ENCODE measurements at places on chromosomes 4 and X.

DNA sequence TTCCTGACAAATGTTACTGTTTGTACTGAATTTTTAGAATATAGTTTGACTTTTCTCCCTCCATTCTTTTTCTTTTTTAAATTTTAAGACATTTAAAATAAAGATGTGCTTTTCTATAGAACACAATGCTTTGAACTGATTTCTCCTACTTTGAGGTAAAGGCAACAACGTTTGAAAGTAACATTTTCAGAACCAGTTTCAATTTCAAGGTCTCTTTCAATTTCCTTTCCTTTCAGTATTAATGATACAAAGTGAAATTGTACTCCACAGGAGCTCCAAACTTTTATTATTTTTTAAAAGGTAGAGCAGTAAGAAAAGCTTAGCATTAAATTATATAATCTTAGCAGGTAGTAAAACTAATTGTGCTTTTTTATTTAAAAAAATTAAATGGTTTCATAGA lies 54.9 kb downstream of the NDST4 start:
- no peak for DNase-seq

- peak; percentile 59 for DNase-seq
Observed at GRCh38 chr4:16026160-16026761, 57.6 kb downstream of the PROM1 start.

- no peak for DNase-seq
Observed at GRCh38 chr4:112855058-112855457, 194.4 kb upstream of the ANK2 start.

- no peak for DNase-seq
Observed at GRCh38 chrX:137354851-137355250, 211.1 kb upstream of the ZIC3 start.

DNA sequence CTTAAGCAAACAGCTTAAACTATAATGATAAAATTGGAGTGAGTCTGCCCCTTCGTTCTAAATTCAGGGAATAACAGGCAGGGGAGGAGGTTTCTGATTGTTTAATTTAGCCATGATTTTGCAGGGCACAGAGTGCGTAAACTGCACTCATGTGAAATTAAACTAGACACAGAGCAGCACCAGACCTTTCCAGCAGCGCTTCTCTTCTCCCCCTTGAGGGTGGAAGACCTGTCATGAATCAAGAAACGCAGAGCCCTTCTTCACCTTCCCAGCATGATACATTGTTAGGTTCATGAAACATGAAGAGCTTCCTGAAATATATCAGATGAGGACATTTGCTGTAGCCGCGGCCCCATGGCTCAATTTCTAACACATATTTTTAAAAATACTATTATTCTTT lies 63.1 kb downstream of the FAM114A1 start:
- no peak for DNase-seq

GRCh38 chr4:39466747-39467146 lies 7.9 kb downstream of the LIAS start:
- DNase-seq, result no peak

GRCh38 chr4:30553706-30554105 lies 166.5 kb upstream of the PCDH7 start:
- no peak for DNase-seq

DNA sequence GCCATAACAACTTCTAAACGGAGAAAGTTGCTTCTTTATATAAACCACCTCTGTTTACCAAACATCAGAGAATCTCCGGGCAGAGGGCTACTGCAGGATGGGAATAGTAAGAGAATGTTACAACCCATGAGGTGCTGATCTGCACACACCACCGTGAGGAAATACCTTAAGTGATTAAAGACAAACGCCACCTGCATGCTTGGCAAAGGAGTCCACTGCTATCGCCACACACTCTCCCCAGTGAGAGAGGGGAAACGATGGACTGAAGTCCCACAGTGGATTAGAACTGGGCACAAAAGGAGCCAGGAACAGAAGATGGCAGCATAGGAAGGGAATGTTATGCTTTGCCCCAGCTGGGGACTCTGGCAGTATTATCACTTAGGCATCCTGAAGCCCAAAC lies 15.6 kb downstream of the MAML3 start:
- no peak for DNase-seq

DNA sequence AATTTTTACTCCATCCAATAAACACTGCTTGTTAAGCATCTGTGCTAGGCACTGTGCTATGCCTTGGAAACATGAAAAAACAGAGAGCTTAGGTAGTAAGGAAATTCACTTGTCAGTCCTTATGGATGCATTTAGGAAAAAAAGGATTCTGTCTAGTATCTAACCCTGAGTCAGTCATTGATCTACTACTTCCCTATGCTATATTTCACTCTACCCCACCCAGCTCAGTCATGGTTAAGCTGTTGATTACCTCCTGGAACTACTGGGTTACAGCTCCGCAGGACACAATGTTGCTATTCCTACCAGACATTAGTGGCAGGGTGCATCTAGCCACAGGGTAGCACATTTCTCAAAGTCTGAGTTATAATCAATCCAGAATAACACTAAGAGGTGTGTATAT lies 2.9 kb upstream of the USP53 start:
- no peak for DNase-seq

GRCh38 chr4:6824071-6824470 lies 41.5 kb downstream of the KIAA0232 start:
- DNase-seq, result no peak

GRCh38 chr4:72901553-72901952 lies 168.0 kb downstream of the COX18 start:
- DNase-seq, result no peak

- no peak for DNase-seq
Observed at GRCh38 chr4:1871471-1872021, 353 bp downstream of the NSD2 start.

DNA sequence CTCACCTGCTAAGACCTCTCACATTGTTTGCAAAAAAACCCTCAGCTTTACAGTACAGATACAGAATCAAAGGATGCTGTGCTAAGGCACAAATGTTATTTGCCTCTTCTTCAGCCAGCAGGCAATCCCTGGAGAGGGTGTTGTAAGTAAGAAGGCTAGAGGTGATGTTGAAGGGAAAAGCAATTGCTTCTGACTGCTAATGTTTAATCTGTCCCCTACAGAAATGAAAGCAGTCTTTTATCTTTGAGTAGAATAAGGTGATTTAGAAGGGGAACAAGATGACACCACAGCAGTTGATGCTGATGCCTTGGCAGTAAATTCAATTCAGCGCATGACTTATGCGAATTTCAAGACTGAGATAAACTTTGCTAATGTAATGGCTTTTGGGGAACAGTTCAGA lies 1064.8 kb upstream of the IGFBP7 start:
- no peak for DNase-seq

DNA sequence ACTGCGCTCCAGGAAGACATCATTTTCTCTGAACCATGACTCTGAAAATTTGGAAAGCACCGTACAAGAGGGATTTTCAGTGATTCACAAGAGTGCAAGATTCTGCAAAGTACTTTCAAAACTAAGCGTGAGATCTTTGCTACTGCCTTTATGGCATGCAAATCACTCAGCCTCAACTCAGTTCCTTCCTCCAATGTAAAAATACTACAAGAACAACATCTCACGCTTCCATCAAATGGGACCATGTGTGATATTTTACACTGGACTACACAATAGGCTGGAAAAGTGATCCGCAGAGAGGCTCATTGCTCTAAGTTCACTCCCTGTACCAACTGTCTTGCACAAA lies 674 bp upstream of the IL15 start:
- DNase-seq, result no peak

DNA sequence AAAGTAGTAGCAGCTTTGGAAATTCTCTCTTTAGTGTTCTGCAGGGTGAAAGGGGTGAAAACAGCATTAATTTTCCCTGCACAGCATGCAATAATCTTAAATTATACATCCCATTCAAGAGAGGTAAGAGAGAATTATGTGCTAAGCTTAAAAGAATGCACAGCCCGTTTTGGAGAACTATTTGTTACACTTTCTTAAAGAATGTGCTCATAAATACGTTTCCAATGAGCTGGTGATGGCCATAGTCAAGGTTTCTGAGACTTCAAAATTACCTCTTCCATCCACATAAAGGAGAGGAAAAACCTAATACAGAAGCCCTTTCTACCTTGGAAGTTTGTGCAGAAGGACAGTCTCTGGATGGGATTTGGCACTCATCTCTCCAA lies 766.7 kb upstream of the TENM3 start:
- DNase-seq, result no peak

DNA sequence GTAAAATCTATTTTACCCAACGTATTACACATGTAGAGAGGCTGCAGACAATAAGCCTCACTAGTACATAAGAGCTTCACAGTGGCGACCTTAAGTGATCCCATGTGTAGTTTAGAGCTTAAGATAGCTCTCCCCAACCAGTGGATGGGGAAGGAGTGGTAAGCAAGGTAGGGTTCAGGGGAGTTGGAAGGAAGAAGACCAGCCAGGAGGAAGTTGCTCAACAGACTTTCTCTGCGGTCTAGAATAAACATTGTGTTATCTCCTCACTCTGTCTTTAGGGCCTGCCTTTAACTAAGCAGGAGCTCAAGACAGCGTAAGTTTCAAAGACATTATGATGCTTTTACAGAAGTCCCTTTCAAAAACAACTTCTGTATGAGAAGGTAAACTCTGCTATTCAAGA lies 16.8 kb downstream of the MEPE start:
- no peak for DNase-seq

- DNase-seq, result peak; percentile 48
Observed at GRCh38 chrX:140817943-140818342, 108.4 kb downstream of the LINC00632 start.

DNA sequence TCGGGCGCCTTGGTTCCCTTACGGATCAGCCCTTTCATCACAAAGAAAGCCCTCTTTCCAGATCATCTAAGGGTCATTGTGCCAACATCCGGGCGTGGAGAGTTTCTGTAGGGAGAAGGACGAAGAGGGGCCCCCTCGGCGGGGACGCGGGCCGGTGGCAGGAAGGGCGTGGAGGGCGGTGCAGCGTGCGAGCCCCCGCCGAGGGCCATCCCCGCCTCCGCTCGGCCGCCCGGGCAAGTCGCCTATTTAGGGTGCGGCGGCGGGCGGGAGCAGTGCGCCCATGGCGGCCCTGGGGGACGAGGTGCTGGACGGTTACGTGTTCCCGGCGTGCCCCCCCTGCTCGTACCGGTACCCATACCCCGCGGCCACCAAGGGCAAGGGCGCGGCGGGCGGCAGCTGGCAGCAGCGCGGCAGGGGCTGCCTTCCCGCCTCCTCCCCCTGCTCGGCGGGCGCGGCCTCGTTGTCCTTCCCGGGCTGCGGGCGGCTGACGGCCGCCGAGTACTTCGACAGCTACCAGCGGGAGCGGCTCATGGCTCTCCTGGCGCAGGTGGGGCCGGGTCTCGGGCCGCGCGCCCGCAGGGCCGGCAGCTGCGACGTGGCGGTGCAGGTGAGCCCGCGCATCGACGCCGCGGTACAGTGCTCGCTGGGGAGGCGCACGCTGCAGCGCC lies at the start of gene ZAR1:
TSS of gene ZAR1 (plus strand) at position 241 of the 668 bp plus-strand sequence. CDS start at position 281, 40 bp downstream.
- no peak for DNase-seq
